ENCODE measurements at places on chromosomes 6 and 20.

- DNase-seq, result peak; percentile 45
Measured at GRCh38 chr20:49385465-49385864, 97.0 kb downstream of the KCNB1 start.

- no peak for DNase-seq
Measured at GRCh38 chr6:14721103-14721758, 524.6 kb upstream of the JARID2 start.

- no peak for DNase-seq
Measured at GRCh38 chr6:74318738-74319137, 622.7 kb downstream of the CD109 start.

DNA sequence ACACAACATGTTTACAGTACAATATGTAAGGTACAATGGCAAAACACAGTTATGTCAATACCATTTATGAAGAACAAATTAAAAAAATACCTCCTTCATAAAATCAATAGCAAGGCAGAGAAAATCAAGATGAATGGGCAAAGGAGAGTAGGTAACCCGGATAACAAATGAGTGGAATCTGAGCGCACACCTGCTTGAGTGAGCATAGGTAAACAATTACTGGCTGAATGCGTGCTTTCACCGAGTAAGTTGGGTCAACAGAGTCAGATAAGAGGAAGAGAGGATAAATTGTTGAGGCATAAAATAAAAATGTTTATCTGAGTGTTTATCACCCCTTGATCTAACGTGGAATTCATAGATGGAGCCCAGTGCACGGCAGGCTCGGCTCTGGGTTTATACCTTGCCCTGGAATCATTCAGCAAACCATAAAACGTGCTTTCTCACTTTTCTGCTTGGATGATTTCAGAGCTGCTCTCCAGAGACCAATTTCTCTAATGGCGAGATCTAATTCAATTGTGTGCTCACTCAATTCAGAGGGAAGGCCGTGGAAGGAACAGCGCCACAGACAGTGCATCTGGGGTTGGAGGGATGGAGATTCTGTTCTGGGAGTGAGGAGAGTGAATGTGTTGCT is 224.8 kb upstream of the MAP3K7 start:
- no peak for DNase-seq

DNA sequence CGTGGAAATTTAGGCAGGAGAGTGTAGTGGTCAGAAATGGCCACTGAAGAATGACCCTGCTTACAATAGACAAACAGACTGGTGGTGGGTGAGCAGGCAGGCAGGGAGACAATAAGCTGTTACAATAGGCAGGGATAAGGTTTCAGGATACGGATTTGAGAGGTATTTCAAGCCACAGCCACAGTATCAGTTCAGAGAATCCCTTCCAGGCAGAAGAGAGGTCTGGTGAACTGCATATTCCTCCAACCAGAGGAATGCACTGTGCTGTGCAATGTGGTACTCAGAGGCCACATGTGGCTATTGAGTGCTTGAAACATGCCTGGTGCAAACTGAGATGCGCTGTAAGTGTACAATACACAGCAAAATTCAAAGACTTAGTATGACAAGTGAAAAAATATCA is 20.6 kb downstream of the RMND1 start:
- no peak for DNase-seq

Measured in fibroblast of mammary gland (primary cell).